Testis (tissue), 5 donors: ENCODE measurements at places on chromosomes 7 and 10. TPM values are rescaled to one million over a fixed set of nuclear protein-coding genes. Genes with fewer than 3 reads are reported as not detected.

- no peak for DNase-seq
These were observed 186.4 kb downstream of the CACNA2D1 start for GRCh38 chr7:82257118-82257695.

DNA sequence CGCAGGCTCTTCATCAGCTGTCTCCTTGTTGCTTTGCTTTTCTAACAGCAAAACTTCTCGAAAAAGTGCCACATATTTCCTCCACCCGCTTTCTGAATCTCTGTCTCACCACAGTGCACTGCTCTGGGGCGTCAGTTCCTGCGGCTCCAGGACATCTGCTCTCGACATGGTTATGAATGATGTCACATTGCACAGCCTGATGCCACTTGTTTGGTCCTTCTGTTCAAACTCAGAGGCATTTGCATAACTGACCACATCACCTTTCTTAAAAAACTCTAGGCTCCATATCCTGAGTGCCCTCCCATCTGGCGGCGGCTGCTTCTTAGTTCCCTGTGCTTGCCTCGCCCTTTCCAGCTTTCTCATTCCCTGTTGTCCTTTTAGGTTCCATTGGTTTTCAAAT lies 469.3 kb upstream of the COBL start:
- DNase-seq = no peak

Gene PLEKHS1
- 2.2 TPM for polyA plus RNA-seq

Gene PDE1C
- 9.5 TPM for polyA plus RNA-seq

GRCh38 chr10:186911-187310 lies 51.7 kb downstream of the ZMYND11 start:
- DNase-seq = no peak

- DNase-seq = no peak
These were observed 26.4 kb downstream of the ZNRF2 start for GRCh38 chr7:30310674-30311362.

GRCh38 chr10:72487521-72487920 lies 132.8 kb upstream of the DNAJB12 start:
- no peak for DNase-seq

GRCh38 chr7:20661884-20662283 lies 46.4 kb downstream of the ABCB5 start:
- DNase-seq = no peak

- no peak for DNase-seq
These were observed 52.9 kb downstream of the ELMO1 start for GRCh38 chr7:37395618-37396259.

Gene GTF2IRD2
- 10.4 TPM for polyA plus RNA-seq

DNA sequence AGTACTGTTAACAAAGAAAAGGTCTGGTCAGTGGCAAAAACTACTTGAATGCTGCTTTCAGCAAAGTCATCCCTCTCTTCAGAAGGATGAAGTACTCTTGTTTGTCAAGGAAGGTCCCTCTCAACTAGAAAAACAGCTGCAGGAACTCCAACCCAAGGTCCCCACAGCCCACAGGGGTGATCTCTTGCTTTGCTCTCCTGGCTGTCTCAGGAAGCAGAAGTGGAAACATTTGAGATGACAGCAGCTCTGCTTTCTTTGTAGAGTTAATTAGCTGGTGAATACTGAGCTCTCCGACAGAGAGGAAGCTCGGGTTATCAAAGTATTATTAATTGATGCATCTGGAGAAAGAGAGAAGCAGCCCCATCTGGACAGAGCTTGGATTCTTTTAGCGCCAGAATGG lies 25.4 kb upstream of the LRGUK start:
- DNase-seq = no peak

GRCh38 chr7:50314836-50315592 lies 10.5 kb downstream of the IKZF1 start:
- DNase-seq = no peak

Gene LRRC18
- polyA plus RNA-seq = 23.1 TPM

- DNase-seq = no peak
These were observed 188.5 kb upstream of the FERD3L start for GRCh38 chr7:19333706-19334105.

DNA sequence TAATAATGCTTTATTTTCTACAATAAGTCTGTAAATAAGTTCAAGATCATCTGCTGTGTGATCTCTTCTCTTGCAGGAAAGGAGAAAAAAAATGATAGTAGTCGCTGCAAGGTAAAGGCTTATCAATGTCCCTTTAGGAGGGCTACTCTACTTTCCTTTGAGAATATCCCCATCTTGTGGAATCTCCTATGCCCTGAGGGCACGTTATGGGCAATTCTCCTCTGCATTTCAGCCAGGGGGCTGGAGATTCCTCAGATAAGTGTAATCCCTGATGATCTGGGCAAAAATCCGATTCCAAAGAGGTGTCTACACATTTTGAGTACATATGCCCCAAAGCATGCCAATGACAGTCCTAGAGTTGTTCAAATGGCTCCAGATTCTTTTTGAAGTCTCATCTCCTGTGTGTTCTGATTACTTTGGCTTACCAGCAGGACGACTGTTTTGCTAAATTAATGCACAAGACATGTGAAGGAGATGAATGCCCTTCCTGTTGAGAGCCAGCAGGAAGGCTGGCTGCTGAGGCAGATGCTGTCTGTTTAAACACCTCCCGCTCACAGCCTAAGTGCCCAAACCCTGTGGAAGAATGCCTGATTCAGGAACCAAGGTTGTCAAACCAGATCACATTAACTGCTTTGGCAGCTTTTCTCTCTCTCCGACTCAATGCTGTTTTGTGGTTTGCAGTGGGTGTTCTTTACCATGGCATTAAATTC lies 171.2 kb upstream of the COL1A2 start:
- no peak for DNase-seq

Gene CRHR2
- polyA plus RNA-seq = 1.3 TPM

Gene TAF5
- 19.7 TPM for polyA plus RNA-seq

- DNase-seq = no peak
These were observed 78.9 kb downstream of the VOPP1 start for GRCh38 chr7:55493408-55493807.

- no peak for DNase-seq
These were observed 70.5 kb upstream of the KCTD7 start for GRCh38 chr7:66558201-66558641.

Gene SPDYE2B
- 3.3 TPM for polyA plus RNA-seq

- no peak for DNase-seq
These were observed 10.2 kb downstream of the EN2 start for GRCh38 chr7:155467846-155468784.

GRCh38 chr10:11209830-11210181 lies 192.1 kb downstream of the CELF2 start:
- no peak for DNase-seq

Gene PPP1R9A
- polyA plus RNA-seq = 16.7 TPM

GRCh38 chr10:5684971-5685763 lies 529 bp downstream of the TASOR2 start:
- DNase-seq = peak; percentile 86

Gene ANLN
- polyA plus RNA-seq = 17.6 TPM

DNA sequence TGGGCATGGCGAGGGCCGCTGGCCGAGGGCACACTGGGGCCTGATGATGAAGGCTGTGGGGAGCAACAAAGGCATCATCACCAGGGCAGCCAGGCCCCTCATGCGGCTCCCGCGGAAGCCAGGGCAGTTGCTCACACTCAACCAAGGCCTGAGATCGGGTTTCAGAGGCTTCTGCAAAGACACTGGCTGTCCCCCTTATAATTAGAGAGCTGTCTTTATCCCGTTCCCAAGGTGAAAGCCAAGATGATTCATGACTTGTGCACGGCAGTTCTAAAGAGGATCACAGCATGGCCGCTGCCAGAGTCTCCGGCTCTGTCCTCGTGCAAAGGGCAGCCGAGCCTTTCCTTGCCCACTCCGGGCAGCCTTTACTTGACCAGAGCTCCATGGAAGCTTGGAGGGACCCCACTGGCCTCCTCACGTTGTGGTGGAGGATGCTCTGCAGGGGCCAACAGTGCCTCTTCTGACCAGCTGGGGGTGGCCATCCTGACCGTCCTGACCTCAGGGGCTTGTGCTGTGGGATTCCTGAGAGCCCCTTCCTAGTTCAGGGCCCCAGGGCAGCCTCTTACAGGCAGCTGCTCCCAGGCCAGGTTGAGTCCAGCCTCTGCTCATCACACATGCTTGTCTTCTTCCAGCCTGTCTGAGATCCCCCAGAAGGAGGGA lies 82.3 kb downstream of the PRKAG2 start:
- DNase-seq = no peak

Gene UNCX
- polyA plus RNA-seq = not detected

DNA sequence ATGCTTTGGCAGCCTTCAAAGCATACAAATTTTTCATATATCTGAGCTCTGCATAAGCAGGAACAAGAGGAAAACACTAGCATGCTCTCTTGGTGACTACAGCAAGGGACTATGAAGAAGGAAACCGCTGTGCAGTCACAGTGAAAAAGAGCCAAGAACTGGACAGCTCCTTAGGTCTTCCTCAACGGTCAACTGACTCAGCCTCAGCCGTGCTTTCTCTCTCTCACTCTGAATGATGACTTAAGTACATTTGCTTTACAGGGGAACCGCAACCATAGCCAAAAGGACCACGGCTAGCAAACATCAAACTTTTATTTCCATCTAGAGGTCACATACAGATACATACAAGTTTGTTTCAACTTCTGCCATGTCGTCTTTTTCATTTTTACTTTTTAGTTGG lies 69.9 kb downstream of the HYCC1 start:
- no peak for DNase-seq

DNA sequence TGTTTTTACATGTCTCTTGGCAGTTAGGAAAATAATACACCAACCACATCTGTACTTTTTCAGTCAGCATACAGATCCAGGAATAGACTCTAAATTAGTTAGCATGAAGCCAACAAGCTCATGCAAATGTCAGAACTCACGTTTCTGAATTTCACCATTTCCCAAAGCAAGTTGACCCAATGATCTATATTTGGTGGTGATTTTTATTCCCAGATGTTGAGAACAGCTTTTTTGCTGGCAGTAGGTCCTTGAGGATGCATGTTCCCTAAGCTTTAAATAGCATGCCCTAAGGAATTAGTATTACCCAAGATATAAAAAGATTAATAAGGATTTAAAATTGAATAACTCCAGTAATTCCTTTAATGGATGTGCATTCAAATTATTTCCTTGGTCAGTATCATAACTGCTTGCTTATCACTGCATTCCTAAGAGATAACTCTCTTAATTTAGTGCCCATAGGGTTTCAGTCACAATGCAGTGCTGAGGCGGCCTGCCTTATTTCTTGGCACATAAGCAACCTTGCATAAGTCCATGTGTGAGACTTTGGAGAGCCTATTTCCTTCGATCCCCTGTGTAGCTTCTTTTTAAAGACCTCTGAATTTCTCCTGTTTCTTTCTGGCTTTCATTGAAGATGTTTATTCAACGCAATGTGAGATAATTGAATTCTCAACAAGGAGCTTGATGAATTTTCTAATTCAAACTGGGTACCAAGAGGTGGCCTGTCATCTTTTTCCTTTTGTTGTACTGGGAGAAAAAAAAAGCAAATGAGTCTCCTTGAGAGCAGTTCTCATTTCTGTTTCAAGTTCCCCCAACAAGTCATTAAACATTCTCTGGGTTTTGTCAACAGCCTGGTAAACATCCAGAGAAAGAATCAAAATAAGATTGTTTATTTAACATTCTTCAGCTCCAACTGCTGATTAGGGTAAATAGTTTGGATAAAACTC lies 135.3 kb upstream of the MEOX2 start:
- DNase-seq = peak; percentile 18

DNA sequence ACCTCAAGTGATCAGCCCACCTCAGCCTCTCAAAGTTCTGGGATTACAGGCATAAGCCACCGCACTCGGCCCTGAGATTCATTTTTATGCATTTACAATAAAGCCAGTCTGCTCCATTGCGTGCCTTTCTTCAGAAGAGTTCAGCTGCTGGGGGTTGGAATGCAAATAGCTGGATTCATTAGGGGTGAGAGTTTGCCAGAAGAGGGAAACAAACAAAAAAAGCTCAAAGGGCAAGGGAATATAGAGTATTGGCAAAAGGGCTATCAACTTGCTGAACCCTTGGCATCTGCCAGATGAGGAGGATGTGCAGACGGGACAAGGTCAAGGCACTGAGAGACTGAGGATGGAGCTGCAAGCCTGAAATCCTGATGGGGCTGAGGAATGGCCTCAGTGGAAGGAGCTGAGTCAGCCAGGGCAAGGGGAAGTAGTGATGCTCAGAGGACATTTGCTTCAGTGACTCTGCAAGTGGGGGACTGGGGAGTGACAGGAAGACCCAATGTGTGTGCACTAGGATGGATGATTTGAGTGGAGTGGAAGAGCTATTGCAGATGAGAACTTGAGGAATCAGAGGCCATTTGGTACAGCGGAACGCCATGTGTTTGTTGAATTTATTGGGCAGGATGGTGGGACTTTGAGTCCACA lies 75.0 kb upstream of the ARMC3 start:
- no peak for DNase-seq

DNA sequence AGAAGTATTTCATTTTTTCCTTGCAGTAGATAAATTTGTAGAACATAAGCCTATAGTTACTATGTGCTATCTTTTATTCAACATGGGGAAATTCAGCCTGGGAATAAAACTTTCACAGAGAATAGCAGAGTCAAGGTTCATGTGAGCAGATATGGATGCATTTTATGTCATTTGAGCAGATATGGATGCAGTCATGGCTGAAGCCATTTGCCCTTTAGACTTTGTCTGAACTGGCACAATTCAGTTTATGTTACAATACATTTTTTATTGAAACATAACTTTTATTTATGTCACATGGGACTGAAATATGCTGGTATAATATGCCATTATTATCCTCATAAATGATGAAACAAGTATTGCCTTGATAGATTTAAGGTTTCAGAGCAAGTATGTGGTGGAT lies 231.1 kb downstream of the CACNA2D1 start:
- DNase-seq = no peak

DNA sequence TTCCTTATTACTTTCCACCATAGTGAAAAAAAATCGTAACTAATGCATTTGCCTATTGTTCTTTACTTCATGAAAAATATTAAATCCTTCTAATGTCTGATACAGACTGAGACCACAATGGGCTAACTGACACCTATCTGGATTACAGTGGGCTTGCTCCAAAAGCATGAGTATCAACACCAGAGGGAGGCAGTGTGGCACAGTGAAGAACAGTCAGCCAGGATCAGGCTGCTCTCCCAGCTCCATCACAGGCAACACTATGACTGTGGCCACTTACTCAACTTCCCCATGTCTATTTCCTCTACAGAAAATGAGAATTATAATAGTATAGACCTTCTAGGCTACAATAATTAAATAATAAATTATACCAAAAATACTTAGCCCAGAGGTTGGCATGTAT lies 97.2 kb downstream of the SLC25A13 start:
- DNase-seq = no peak

Gene STRA8
- 1.4 TPM for polyA plus RNA-seq

Gene ITGB1
- 175 TPM for polyA plus RNA-seq

Gene RGS10
- 13.7 TPM for polyA plus RNA-seq
